ENCODE measurements at places on chromosomes 12 and 14.

GRCh38 chr12:132710043-132710404, 618 bp upstream of the PGAM5 start:
- peaks cover 6% of the 10 kb centered on the region for H3K36me3 ChIP-seq
- H3K27me3 ChIP-seq, result no peaks in the 10 kb centered on the region

GRCh38 chr14:68622856-68623255, 170.0 kb downstream of the ZFP36L1 start:
- no peaks in the 10 kb centered on the region for H3K27me3 ChIP-seq
- no peak for DNase-seq
- no peaks in the 10 kb centered on the region for H3K36me3 ChIP-seq
- peaks cover under 1% of the 10 kb centered on the region for H3K4me1 ChIP-seq
- H3K4me3 ChIP-seq, result no peak overlapping the region

GRCh38 chr12:101671157-101671791, 26.2 kb upstream of the CHPT1 start:
- H3K4me3 ChIP-seq, result peak overlapping the region; percentile 2
- no peaks in the 10 kb centered on the region for H3K4me1 ChIP-seq
- H3K36me3 ChIP-seq, result no peaks in the 10 kb centered on the region
- H3K27me3 ChIP-seq, result no peaks in the 10 kb centered on the region
- DNase-seq, result no peak

DNA sequence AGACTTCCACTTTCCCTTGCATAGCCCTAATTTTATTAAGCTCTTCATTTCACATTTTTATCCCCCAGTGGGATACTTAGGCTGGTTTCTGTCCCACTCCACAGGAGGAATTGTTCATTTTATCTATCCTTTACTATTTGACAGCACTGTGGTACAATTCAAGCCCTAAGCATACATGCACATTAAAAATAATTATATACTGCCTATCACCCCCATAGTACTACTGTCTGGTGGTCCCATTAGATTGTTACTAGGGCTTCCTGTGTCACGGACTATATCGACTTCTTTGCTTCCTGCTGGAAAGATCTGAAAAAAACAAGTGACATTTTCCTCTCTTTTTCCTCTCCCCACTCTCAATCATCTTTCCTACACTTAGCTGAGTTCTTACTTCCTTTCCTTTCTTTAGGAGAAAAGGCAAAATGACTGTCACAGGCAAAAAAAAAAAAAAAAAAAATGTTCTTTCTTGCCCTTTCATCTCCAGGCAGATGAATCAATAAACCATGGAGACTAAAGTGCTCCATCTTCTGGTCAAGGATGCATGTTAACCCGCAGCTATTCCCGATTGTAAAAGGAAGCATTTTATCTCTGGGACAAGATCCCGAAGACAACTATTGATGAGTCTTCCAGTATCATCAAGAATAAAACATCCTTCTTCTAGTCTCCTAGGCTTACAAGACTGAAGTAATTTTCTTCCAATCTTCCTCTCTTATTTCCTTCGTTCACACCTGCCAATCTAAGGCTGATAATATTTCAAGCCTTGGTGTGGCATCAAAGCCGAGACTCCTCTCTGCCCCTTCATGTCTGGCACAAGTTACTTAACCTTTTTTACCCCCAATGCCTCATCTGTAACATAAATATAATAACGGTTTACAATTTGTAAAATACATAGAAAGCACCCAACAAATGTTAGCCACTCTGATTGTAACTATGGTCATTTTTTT, 94.4 kb upstream of the PLEKHG7 start:
- no peaks in the 10 kb centered on the region for H3K4me1 ChIP-seq
- DNase-seq, result no peak
- no peaks in the 10 kb centered on the region for H3K36me3 ChIP-seq
- no peaks in the 10 kb centered on the region for H3K27me3 ChIP-seq

- no peaks in the 10 kb centered on the region for H3K36me3 ChIP-seq
- H3K4me3 ChIP-seq, result no peak overlapping the region
- no peak for DNase-seq
- H3K4me1 ChIP-seq, result peaks cover 21% of the 10 kb centered on the region
- no peaks in the 10 kb centered on the region for H3K27me3 ChIP-seq
- peak overlapping the region; percentile 46 for H3K27ac ChIP-seq
Measured at GRCh38 chr12:122452701-122453285, 30.3 kb upstream of the CLIP1 start.

DNA sequence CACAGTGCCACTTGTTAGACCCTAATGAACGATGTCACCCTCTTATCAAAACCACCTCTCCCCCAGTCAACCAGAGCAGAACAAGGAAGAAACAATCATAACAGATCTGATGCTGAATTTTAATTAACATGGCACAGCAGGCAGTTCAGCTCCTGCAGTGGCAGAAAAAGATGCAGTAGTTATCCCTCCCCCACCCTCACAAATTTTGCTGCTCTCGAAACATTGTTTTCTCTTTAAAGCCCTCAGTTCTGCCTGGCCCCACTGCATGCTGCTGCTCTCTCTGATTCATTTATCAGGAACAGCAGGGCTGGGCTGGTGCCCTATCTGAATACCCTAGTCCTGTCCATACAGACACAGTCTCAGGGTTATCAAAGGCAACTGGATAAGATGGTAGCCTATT, 12.2 kb downstream of the CCDC175 start:
- no peak for DNase-seq
- no peak overlapping the region for H3K27ac ChIP-seq
- H3K4me3 ChIP-seq, result no peak overlapping the region
- no peaks in the 10 kb centered on the region for H3K4me1 ChIP-seq

DNA sequence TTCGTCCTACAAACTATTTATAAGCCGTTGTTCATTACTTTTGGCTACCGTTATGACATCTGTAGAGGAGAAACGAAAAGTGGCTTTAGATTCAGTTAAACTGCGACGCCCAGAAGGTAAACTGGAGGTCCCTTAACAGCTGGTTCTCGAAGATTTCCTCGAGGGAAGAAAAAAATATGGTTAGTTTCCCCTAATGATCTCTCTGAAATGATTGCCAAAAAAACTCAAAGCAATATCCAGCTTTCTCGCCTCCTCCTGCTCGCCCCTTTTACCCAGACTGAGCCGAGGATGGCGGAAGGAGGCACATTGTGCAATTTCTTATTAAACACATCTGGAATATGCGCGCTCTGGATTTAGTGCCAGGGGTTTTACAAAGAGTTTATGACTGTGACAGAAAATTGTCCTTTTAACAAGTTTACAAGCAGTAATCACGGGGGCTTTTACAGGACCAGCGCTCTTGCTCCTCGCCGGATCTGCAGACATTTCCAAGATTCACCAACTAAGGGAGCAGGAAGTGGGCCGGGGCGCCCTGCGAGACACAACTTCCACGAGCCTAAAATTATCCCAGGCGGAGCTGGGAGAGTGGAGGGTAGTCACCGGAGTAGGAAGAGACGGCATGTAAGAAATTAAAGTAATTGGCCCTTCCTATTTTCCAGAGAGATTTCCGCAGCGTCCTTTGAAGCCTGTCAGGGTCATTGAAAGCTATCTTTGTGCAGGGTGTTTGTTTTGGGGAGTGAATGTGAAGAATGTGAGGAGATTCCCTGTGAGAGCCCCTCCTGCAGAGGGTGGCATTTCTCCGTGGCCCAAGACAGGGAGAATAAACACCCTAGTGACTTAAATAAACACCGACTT, 5.6 kb downstream of the SIX1 start:
- no peak overlapping the region for H3K27ac ChIP-seq
- no peak for DNase-seq
- H3K4me3 ChIP-seq, result no peak overlapping the region

All from effector memory CD4-positive, alpha-beta T cell (primary cell).